Activated effector memory CD4-positive, alpha-beta T cell treated with anti-CD3 and anti-CD28 coated beads, Interleukin-2, amount 50 U/mL, for 16 hours (primary cell): ENCODE measurements at places on chromosomes 16 and 17.

DNA sequence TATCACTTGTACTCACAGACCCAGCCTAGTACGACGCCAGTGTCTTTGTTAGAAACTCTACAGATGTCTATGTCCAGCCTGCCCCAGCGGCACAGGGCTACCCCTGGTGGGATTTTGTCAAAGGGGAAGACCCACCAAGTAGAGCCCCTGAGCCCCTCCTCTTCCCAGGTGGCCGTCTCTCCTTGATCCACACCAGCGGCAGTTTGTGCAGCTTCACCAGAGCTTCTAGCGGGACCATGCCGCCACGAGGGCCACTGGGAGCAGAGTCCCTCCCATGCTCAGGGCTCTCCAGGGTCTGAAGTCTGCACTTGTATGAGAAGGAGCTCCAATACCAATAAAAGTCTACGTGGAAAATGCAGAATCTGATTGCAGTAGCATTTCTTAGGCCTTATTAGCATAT is 157.1 kb downstream of the RPTOR start:
- DNase-seq, result no peak

- DNase-seq, result no peak
These were observed 5.8 kb downstream of the CBX8 start for GRCh38 chr17:79790805-79791734.

GRCh38 chr17:61770752-61771533 is 92.4 kb downstream of the BRIP1 start:
- DNase-seq, result no peak

DNA sequence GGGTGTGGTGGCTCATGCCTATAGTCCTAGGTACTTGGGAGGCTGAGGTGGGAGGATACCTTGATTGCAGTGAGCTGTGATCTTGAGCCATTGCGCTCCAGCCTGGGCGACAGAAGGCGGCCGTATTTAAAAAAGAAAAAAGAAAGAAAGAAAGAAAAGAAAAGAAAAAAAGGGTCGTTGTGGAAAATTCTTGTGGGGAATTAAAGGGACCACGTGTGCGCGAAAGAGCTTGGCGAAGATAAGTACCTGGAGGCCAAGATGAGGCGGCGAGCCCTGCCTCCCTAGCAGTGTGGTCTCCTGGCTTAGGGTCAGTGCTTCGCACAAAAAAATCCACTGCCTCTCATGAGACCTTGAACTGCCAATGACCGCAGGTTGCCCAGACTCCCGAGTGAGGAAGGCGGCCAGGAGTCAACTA is 728 bp upstream of the NMT1 start:
- DNase-seq, result no peak

GRCh38 chr17:82611140-82612058 is 36.8 kb downstream of the WDR45B start:
- DNase-seq, result no peak

DNA sequence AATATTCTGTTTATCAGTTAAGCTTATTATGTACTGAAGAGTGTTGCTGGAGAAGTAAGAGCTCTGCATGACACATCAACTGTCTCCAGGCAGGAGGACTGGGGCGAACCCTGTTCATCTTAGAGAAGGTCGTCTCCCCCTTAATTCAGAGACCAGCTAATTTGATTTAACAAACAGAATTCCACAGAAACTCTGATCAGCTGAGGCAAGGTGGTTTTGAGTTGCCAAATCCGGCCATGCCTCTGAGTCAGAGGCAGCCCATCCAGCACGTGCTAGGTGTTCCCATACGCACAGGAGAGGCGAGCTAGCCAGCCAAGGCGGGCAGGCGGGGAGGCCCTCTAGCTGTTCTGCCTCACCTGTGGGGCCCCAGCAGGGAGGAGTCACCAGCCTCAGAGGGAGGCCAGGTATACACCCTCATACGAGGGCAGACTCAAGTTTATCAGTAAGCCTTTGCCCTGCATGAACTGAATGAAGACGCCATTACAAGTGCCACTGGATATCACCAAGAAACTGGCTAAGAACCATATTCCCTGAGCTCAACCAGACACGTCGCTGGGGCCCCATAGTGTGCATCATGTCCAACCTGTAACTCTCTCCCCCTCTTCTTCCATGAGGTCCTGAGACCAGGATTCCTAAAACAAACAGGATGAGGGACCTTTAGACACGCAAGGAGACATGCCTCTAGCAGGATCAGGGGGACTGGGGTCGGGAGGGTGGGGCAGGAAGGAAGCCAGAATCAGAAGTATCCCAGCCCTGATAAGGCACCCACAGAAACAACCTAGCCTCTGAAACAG is 25.7 kb downstream of the STAT5A start:
- peak; percentile 72 for DNase-seq

GRCh38 chr17:47316311-47316710 is 7.4 kb upstream of the EFCAB13 start:
- no peak for DNase-seq

GRCh38 chr17:30021708-30022317 is 80.4 kb downstream of the EFCAB5 start:
- no peak for DNase-seq

GRCh38 chr17:77844681-77845080 is 113.8 kb upstream of the TNRC6C start:
- no peak for DNase-seq

DNA sequence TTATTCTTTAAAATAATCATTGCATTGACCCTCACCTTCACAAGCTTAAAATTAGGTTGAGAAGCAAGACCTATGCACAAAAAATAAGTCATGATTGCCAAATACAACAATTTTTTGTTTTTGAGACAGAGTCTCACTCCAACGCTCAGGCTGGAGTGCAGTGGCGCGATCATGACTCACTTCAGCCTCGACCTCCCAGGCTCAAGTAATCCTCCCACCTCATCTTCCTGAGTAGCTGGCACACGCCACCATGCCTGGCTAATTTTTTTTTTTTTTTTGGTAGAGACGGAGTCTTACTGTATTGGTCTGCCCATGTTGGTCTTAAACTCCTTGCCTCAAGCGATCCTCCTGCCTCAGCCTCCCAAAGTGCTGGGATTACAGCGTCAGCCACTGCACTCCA is 24.2 kb downstream of the ZNF652 start:
- no peak for DNase-seq

DNA sequence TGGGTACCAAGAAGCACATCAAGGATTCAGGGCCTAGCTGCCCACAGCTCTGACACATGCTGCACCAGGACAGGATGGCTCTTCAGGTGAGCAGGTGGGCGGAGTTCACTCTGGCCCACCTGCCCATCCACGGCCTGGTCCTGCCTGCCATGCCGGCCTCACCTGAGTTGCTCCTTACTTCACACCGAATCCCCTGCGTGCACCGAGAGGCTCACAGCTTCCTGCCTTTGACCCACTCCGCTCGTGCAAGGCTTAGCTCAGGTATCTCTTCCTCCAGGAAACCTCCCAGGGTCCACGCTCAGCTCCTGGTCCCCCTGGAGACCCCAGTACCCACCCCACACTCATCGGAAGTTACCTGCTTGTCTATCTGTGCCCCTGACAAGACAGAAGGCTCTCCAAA is 21.6 kb upstream of the TNRC6C start:
- DNase-seq, result no peak

DNA sequence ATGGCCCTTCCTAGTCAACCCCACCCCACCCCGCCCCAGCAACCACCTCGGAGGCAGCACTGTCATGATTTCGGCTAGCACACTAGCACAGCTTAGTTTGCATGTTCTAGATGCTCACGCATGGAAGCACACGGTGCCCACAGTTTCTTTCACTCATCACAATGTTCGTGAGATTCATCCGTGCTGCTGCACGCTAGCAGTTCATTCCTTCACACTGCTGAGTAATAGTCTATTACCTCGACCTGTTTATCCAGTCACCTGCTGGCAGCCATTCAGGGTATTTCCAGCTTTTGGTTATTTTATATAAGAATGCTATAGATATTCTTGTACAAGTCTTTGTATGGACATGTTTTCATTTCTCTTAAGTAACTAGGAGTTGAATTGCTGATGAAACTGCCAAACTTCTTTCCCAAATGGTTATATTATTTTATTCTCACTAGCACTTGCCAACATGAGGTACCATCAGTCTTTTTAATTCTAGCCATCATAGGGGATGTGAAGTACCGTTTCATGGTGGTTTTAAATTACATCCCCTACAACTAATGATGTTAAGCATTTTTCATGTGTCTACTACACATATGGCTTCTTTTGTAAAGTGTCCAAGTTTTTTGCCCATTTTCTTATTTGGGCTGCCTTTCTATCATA is 75.7 kb downstream of the CYTH1 start:
- DNase-seq, result no peak

- no peak for DNase-seq
These were observed 13.5 kb downstream of the CEP295NL start for GRCh38 chr17:78889531-78889930.

- DNase-seq, result no peak
These were observed 55.7 kb downstream of the ABR start for GRCh38 chr17:1123921-1124715.

- DNase-seq, result no peak
These were observed 476.4 kb upstream of the CCL2 start for GRCh38 chr17:33778505-33779233.

GRCh38 chr17:28997806-28998205 is 8.0 kb downstream of the SEZ6 start:
- DNase-seq, result no peak

DNA sequence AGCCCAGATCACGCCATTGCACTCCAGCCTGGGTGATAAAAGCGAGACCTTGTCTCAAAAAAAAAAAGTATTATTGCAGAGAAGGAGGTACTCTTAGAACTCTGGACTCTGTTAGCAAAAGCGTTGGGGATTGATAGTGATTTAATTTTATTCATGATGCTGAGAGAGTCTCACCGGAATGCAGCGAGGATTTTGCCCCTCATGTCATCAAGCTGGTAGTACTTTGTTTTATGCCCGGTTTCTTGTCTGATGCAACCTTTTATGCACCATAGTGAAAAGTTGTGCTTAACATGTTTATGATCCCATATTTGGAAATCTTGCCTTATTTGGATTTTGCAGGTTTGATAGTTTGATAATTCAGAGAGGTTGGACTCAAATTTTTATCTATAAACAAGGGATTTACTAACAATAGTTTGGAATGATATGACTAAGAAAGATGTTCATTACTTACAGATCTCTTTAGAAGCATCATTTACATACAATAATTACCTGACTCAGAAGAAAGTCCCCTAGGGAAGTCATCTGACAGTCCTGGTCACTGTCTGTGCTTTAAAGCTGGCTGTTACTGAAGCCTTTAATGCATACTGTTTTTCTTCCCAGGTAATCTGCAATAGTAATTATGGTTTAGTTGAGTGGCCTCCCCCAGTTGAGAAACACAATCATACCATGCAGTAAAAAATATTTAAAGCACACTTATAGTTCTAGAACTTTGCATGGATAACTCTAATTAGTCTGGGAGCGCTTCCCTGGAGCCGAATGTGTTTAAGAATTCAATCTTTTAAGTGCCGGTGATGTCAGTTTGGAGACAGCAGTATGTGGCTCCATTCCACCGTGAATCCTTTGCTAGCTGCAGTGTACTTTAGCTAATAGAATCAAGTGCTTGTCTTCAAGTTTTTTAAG is 120.9 kb downstream of the PRKCA start:
- DNase-seq, result no peak

DNA sequence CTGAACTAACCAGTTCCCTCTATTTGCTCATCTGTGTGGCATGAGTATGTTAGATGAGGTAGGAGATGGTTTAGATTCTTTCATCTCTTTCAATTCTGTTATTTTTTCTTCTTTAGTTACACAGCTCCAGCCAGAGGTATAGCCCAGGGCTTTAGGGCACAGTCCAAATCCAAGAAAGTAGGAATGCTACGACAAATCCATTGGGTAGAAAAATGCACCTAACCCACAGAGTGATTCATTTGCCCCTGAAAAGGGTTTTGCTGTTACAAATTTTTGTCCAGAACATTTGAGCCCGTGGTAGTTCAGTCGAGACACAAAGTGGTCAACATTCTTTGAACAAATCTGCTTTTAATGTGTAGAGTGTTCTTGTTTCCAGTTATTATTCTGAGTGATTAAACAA is 250.7 kb downstream of the HS3ST3A1 start:
- DNase-seq, result no peak

DNA sequence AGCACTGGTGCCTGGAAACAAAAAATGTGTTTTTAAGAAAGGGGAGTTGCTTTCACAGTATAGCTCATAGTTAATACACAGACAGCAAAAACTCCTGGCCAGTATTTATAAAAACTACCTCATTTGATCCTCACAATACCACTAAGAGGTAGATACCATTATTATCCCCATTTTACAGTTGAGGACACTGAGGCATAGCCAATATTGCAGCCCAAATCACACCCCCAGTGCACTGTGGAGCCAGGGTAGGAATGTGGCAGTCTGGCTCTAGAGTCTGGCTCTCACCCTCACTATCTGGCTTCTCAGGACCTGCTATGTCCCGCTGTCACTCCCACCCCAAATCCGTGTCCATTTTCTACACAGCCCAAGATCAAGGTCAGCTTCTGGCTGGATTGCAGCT is 2.6 kb downstream of the ARHGAP23 start:
- no peak for DNase-seq

- no peak for DNase-seq
These were observed 4.2 kb downstream of the SLC2A4 start for GRCh38 chr17:7285679-7286078.

- no peak for DNase-seq
These were observed 124.3 kb downstream of the BRIP1 start for GRCh38 chr17:61739002-61739401.

GRCh38 chr16:23174622-23175021 is 7.9 kb upstream of the SCNN1G start:
- DNase-seq, result no peak

DNA sequence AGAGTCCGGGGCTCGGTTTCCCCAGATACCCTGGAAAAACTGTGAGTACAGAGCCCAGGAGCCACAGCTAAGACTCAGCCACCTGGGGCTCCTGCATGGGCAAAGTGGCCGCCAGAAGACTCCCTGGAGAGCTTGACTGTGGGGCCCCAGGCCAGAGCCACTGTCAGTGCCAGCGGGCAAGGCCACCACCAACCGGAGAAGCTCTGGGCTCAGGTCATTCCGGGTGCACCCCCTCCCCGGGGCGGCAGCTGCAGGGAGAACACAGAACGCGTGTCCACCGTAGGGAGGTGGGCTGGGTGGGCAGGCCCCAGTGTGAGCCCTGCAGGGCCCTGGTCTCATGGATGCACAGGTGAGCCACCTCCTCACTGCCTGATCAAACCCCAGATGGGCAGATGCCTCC is 22.3 kb upstream of the RBFOX3 start:
- DNase-seq, result peak; percentile 53

GRCh38 chr16:20762404-20763123 is 1.2 kb upstream of the ACSM3 start:
- no peak for DNase-seq
